Nucleus accumbens (tissue), 56 donors: ENCODE measurements at places on chromosomes 1 and 21.

DNA sequence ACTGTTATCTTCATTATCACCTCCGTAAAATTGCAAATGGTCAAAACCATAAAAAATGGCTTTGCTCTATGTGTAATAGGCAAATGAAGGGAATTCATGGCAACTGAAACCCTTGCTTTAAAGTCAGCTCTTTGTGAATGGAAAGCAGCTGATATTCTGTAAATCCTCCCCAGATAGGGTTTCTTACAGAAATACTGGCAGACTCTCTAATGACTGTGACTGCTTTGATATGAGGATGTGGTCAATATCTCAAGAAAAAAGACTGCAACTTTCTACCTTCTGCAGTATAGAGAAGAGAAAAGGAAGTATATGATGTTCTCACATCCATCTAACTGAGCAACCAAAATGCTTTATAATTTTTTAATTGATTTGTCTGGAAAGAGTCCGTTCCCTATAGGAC is 193.1 kb downstream of the ST6GALNAC3 start:
- no peak for DNase-seq

DNA sequence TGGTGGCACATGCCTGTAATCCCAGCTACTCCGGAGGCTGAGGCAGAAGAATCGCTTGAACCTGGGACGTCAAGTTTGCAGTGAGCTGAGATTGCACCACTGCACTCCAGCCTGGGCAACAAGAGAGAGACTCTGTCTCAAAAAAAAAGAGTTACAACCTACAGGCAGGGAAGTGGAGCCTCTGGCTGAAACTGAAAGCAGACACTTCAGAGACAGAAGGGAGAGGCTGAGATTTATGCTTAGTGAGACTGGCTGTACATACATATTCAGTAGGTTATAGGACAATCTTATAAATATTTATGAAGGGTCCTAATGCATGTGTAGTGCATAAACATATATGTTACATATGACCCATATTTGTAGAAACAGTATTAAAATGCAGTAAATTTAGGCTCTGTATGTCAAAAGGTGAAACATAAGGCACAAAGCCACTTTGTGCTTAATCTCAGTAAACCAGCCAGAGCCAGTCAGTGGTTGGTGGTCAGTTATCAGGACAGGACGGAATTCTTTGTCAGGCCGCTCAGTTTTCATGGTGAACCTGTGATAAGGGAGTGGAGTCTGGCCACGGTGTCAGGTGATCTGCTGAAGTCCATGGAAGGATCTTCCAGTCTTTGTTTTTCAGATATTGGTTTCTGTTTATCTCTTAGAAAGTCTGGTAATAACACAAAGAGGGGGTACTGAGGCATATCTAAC is 13.7 kb downstream of the RHEX start:
- DNase-seq, result no peak

GRCh38 chr1:23816906-23817305 is 8.3 kb downstream of the HMGCL start:
- DNase-seq, result no peak

- peak; percentile 39 for DNase-seq
Measured at GRCh38 chr1:46246548-46247435, 771 bp upstream of the RAD54L start.

GRCh38 chr1:219476116-219476515 is 136.8 kb downstream of the ZC3H11B start:
- DNase-seq, result no peak

- no peak for DNase-seq
Measured at GRCh38 chr1:66642992-66643391, 109.0 kb downstream of the SGIP1 start.

GRCh38 chr1:235266325-235266724 is 61.7 kb downstream of the ARID4B start:
- DNase-seq, result no peak

DNA sequence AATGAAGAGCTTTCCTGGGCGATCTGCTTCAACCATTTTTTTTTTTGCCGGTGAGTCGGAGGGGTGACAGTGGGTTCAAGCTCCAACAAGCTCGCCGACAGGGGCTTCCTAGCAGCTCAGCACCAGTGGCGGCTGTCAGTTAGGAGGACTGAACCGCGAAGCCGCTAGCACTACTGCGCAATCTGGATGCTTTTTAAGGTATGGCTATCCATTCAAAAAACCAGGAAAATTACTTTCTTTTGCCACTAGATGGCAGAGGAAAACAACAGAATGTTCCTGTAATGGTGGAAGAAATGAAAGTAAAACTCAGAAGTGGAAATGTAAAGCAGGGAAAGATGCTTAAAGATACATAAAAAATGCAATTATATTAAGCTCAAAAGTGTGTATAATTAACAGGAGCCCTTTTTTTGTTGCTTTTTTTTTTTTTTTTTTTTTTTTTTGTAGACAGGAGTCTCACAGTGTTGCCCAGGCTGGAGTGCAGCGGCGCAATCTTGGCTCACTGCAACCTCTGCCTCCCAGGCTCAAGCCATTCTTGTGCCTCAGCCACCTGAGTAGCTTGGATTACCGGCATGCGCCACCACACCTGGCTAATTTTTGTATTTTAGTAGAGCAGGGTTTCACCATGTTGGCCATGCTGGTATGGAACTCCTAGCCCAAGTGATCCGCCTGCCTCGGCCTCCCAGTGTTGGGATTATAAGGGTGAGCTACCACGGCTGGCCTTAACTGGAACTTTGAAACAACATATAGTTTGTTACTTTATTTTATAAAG is 8.5 kb downstream of the KYAT3 start:
- no peak for DNase-seq

DNA sequence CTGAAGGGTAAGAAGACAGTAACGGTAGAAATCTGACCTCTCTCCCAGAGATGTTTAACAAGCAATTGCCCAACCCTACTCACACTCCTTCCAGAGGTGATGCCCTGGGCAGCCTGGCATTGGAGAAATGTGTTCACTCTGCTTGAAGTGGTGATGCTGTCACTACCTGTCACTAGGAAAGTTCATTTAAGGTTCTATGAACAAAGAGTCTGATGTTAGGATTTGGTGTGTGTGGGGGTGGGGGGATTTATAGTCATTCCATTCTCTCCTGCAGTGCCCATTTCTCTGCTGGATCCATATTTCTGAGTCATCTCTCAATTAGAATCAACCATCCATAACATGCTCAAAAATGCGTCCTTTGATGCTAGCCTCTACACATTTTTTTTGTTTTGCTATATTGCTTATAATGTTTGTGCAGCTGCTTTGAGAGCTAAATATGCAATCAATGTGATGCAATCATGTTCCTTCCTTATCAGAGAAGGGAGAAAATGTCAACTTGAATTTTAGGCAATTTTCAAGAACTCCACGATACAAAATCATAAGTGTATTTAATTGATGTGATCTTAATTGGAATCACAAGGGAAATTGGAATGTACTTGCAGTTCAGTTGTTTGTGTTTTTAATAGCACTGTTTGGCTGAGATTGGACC is 173.9 kb downstream of the DUSP10 start:
- DNase-seq, result no peak

- no peak for DNase-seq
Measured at GRCh38 chr1:89799495-89799894, 21.3 kb upstream of the LRRC8D start.
